ENCODE measurements at places on chromosomes 16 and 17.

DNA sequence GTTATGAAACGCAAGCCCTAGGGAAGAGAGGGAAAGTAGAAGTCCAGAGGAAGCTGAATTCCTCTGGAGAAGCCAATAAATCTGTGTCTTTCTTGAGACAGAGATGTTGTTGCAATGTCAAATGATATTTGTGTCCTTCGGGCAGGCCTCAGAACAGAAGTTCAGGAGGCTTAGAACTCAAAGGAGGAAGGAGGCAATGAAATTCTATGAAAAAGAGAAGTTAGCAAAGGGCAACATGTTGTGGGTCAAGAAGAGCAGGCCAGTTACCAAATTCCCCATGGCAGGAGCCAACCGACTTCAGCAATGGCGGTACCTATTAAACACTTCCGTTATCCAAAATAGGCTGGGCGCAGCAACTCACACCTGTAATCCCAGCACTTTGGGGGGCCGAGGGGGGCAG lies 109.0 kb upstream of the DHX40 start:
- DNase-seq, result no peak

DNA sequence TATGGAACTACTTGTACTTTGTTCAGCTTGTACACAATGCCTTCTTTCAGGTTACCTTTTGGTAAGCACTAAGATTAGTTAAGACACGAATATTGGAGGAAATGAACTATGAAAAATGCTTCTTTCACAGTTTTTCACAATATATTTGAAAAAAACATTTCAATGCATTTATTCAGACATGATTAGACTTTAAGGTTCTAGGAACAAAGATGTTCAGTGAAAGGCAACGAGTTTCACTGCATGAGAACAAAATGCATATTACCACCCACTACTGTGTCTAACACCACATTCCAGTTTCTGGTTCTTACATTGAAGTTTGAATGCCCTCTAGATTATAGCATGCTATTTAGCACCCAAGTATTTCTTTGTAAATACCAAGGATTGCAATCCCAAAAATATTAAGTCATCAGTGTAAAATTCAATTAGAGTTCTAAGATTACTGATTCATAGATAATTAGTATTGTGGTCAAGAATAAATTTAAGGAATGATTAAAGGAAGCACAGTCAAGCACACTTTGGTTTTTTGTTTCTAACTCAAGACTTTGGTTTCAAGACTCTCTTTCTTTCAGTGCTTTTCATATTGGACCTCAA lies 261.7 kb downstream of the CEP112 start:
- no peak for DNase-seq

GRCh38 chr16:56600398-56600999 lies 7.9 kb upstream of the MT2A start:
- DNase-seq, result no peak

DNA sequence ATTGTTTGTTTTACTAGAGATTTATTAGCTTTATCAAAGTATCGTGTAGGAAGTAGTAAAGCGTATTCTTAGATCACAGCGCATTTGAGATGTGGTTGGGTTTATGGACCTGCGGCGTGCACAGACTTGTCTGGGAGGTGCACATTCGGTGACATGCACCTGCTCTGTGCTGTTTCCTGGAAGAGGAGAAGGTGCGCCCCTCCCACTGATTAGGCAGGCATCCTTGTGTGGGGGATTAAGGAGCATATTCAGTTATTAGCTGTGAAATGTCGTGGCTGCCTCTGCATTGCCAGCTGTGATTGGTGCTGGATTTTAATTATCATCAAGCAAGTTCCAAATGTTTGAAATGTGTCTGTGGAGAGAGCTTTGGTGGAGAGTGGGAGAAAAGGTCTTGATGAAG lies 903.8 kb upstream of the RBFOX1 start:
- DNase-seq, result no peak

DNA sequence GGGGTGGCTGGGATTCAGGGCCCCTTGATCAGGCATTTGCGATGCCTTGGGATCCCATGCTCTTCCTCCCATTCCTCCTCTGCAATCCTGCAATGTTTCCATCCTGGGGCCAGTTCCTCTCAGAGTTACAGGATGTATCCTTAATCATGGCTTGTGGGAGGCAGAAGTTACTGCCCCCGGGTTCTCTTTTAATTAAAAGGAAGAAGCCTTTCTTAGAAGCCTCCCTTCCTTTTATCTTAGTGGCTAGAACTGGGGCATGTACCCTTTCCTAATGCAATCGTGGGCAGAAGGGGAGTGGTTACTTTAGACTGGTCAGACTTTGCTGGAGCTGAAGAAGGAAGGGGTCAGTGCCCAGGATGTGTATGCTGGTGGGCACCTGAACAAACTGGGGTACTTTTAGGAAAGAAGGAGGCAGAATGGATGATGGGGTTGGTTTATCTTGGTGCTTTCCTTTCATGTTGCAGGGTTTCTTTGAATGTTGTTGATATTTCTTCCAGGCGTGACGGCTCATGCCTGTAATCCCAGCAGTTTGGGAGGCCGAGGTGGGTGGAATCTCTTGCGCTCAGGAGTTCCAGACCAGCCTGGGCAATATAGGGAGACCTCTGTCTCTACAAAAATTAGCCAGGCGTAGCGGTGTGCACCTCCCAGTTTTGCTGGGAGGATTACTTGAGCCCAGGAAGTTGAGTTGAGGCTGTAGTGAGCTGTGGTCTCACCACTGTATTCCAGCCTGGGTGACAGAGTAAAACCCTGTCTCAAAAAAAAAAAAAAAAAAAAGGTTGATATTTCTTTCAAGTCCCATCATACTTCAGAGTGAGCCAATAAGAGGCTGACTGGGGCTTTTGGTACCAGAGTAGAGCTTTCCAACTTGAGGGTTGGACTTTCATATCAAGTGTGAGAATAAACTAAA lies 13.2 kb upstream of the SPN start:
- DNase-seq, result no peak

GRCh38 chr16:72924927-72925630 lies 122.8 kb downstream of the ZFHX3 start:
- no peak for DNase-seq

GRCh38 chr16:4376893-4377572 lies 5.4 kb downstream of the VASN start:
- DNase-seq, result no peak

DNA sequence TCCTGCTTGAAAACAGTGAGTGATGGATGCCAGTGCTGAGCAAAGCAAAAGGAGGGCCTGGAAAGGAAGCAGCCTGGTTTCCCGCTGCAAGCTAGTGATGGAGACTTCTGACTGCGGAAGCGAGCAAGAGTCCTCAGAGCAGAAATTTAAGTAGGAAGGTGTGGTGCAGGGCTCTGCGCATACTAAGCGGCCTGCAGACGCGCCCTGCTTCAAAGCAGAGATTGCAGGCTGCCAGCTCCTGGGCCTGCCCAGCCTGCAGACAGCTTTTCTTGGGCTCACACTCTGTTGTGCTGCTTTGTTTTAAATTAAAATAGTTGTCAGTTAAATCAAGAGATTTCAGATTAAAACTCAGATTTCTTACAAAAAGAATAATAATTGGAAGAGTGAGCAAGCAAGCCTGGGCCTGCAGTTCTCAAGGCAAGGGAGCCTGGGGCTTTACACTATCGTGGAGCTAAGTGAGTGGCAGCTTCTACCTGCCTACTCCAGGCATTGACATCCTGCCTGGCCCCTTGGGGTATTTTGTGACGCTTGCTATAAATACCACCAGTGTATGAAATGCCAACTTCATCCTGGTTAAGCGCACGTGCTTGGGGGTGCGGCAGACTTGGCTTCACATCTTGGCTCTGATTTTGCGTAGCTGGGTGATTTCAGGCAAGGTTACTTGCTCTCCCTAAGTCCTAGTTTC lies 237.3 kb downstream of the XYLT1 start:
- no peak for DNase-seq

DNA sequence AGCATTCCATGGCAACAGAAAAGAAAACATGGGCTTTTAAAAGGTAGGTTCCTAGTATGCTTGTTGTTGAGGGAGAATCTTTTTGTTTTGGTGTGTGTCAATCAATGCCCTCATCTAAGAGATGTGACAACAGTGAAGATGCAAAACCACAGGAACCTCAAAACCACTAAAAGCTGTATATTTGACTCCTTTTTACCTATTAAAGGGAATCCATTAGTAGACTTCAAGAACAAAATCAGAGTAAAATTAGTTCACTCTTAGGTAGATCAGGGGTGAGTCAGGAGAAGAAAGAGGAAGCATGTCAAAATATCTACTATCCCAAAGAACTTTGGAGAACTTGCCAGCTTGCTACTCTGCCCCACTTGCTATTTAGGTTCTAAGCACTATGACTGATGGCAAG lies 89.1 kb downstream of the CDK5R1 start:
- no peak for DNase-seq

DNA sequence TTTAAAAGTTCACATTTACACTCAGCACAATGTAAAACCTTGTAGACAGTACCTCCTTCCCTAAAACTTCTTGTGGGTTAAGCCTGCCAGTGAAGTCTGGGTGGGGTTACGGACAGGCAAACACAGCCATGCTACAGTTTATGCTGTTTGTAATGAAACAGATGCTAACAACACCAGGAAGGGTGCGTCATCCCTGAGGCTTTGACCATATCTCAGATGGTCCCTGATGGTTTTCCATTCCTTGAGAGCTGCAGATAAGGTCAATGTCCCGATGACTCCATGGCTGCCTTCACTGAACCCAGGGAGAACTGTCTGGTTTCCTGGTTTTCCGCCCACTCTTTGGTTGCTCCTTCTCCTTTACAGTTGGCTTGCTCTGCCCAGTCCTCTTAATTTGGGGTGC lies 29.1 kb downstream of the GAS7 start:
- no peak for DNase-seq

GRCh38 chr17:60744355-60744966 lies 66.8 kb downstream of the BCAS3 start:
- no peak for DNase-seq

DNA sequence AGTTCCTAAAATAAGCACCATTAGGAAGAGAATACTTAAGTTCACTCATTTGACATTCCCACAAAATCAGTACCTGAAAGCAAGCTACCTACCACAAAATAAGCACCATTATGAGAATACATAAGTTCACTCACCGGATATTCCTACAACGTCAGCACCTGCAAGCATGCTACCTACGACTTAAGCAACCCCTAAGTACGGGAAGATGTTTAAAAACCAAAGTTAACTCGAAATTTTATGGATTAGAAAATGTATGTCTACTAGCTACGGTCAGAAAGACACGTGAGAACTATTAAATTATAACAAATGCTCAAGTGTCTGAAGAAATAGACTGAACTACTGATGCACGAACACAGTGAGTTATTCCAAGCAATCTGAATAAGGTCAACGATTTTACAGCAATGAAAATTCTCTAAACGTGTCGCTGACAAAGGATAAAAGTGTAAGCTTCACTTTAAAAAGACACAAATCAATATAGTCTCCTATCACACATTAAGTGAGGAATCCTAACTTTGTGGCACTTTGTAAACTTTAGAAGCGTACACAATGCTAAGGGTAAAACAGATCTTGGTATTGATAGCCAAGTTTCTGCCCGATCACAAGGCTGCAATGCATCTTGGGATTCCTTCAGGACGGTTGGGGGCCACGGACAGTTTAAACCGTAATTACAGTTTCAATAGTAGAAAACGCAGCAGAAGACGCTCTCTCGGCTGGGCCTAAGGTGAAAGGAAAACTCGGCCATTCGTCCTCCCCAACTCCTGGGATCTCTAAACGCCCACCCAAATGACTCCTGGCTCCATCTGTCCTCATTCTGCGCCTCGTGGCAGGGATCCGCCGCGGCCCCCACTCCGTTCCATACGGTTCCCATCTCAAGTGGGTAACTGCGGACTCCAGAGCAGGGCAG lies 1.3 kb downstream of the GSPT1 start:
- no peak for DNase-seq

GRCh38 chr17:8173056-8173870 lies 2.9 kb downstream of the TMEM107 start:
- peak; percentile 99 for DNase-seq

GRCh38 chr17:51435641-51436091 lies 175.3 kb downstream of the UTP18 start:
- no peak for DNase-seq

GRCh38 chr17:28747051-28747691 lies 3.4 kb downstream of the TRAF4 start:
- no peak for DNase-seq

DNA sequence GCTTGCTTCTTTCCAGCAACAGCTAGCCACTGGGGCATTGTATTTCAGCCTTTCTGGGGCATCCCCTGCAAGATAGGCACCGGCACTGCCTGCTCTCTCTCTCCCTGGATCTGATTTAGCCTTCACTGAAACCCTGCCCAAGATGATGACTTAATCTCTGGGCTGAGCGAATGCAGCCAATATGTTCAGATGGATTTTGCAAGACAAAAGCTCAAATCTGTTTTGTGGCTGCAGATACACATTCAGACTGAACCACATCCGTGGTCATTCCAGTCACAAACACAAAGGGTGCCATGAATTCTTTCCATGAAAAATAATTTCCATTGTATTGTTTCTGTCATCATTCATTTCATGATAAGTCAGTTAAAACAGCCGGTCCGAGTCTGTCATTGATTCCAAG lies 24.2 kb downstream of the SOST start:
- DNase-seq, result no peak

- DNase-seq, result no peak
These were observed 27.6 kb upstream of the RGS9 start for GRCh38 chr17:65109543-65109942.

- no peak for DNase-seq
These were observed 492.2 kb downstream of the KCNJ2 start for GRCh38 chr17:70661342-70662222.

DNA sequence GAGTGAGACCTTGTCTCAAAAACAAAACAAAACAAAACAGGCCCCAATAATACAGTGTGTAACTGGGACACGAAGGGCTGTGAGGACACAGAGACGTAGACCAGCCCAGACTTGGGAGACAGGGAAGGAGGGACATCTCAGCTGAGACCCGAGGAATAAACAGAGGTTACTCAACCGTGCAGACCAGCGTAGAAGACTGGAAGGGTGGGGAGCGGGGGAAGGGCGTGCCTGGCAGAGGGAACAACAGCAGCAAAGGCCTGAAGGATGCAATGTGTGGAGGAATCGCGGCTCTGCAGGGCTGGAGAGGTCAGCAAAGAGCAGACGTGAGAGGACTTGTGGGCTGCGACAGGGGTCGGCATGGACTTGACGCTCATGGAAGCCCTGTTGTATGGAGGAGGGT lies 11.6 kb upstream of the CES4A start:
- DNase-seq, result no peak

- DNase-seq, result no peak
These were observed 28.5 kb upstream of the SLC7A5 start for GRCh38 chr16:87897521-87898505.

DNA sequence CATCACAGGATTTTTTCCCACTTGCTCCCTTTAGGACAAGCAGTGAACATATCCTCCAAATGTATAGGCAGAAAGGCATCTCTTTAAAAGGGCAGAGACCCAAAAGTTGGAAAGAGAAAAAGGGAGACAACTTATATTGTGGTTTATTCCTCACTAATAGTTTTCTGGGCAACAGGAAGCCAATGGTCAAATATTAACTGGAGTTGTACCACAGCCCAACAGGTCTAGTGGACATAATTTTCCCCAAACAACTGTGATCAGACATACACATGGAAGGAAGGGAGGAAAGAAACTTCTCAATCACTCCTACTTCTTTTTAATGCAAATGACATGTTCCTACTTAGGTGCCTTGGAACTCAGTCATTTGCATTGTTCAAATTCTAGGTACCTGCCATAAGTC lies 78.4 kb downstream of the SOX9 start:
- no peak for DNase-seq

GRCh38 chr16:86828653-86829052 lies 250.3 kb downstream of the FOXL1 start:
- DNase-seq, result no peak
